ENCODE measurements at places on chromosomes 16 and 17.

DNA sequence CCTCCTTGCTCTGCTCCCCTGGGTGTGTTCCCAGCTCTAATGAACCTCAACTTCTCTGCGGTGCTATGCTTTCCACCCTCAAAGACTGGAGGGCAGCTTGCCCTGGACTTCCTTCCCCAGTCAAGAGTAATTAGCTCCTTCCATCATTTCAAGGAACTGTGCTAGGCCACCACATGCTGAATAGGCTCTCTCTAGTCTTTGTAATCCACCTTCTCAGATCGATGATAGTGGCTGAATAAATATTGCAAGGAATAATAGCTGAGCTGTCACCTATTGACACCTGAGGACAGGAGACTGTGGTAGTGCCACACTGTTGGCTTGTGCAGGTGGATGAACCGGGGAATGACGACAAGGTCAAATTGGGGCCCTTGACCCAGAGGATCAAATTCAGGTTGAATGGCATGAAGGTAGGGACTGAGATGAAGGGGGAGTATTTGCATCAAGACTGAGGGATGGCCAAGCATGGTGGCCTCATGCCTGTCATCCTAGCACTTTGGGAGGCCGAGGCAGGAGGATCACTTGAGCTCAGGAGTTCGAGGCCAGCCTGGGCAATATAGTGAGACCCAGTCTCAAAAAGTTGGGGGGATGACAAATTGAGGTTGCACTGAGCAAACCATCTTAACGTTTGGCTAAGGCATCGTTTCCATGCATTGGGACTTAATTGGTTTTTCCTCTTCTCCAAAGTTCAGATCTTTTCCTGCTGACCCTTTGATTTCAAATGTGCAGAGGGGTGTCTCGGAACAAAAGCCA lies 18.8 kb upstream of the SLC5A11 start:
- no peak for DNase-seq

DNA sequence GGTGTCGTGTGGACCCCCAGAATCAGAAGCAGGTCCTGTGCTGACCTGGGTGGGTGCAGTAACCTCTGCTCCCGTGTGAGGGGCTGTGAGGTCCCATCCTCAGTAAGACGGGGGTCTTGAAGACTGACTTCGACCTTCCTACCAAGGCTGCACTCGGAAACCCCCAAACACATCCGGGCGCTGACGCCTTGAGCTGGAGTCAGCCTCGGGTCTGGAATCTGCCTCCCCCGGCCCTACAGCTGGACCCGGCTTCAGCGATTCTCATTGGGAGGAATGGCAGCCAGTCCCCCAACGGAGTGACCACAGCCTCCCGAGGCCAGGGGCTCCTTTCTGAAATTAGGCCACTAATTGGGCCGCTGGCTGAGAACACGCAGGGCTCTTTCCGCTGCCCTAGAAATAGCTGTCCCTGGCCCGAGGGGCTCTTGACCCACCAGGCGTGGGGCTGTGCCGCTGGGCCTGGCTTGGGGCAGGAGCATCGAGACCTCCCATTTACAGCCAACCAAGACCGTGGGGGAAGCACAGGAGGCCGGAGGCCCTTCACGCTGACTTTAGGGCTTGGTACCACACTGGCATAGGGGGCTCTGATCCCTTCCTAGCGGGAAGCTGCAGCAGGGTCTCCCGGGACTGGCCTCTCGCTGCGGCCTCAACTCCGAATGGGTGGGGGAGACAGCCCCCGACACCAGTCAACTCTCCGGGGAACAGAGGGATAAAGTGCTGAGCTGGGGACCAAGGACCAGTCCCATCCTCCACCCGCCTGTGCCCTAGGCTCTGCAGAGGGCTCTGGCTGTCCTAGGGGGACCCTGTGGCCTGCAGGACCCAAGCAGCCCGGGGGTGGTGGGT lies 2.6 kb upstream of the GNG13 start:
- DNase-seq: no peak

DNA sequence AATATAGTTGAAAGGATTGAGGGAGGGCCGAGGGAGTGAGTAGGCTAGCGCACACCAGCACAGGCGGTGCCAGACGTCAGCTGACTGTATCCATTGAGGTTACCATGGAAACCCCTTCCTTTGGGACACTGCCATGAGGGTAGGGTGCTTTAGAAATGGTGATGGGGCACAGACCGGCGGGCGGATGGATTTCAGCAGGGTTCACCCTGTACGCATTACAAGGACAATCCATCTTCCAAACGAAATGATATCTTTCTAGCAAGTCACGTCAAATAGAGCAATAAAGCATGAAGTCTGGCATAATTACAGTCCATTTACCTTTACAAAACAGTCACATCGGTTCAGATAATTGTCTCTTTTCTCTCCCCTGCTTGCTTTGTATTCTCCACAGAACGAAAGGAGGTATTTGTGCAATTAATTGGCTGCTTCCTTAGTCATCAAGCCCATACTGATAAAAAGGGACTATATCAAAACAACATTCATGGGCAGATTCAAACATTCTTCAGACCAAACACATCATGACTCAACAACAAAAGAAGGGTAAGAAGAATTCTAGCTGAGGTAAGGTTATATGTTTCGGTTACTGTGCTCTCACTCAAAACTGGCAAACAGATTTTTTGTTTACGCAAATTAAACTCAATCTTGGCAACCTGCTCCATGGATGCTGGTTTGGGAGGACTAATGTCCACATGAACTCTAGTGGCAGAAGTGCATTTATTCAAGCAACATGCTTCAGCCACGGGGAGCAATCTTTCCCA lies 140.6 kb downstream of the CDK5R1 start:
- DNase-seq: no peak

GRCh38 chr16:89269805-89270665 lies 52.5 kb downstream of the ZNF778 start:
- DNase-seq: no peak

DNA sequence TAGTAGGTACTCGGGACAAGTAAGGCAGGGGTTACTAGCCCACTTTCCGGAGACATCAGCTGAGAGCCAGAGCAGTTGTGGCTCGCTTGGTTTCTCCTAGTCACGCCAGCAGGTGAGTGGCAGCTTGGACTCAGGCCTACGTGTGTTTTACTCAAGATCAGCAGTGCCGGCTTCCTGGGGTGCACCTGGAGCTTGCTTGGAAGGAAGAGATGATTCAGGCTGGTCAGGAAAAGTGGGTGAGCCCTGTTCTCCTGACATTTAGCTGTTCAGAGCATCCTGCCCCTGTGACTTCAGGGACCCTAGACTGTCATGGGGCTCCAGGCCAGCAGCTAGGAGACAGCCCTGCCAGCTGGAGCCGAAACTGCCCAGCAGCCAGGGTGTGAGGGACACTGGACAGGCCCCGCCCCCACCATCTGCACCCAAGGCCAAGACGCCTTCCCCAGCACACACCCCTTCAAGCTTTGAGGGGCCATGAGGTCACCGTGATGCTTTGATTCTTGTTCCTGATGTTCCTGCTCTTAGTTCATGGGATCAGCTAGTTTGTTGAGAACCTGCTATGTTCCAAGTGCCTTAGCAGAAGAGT lies 238.0 kb upstream of the CIBAR2 start:
- no peak for DNase-seq

GRCh38 chr17:39069114-39069756 lies 82.2 kb downstream of the PLXDC1 start:
- no peak for DNase-seq

GRCh38 chr17:65393514-65393913 lies 167.9 kb downstream of the AXIN2 start:
- no peak for DNase-seq

GRCh38 chr17:82519971-82520903 lies 705 bp downstream of the FOXK2 start:
- DNase-seq: no peak

GRCh38 chr17:47732399-47733046 lies 513 bp upstream of the TBX21 start:
- no peak for DNase-seq

DNA sequence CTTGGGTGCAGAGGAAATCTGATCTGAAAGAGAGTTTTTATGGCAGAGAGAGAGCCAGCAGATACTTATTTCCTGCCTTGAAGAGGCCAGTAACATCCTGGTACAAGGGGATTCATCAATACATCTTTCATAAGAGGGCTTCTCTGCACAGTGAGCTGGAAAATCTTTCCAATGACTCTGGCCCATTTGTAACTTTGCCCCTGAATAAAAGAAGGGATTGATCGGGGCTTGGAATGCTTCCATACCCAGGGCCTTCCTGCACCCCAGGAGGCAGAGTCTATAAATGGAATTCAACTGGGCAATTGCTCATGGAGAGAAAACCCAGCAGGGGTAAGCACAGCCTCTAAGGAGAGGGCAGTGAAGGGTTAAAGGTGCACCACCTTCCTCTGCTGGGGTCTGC lies 163.3 kb downstream of the XYLT1 start:
- DNase-seq: no peak

All from left forelimb (tissue), 1 donor.